ENCODE measurements at places on chromosomes 1 and 21. TPM values are rescaled to one million over a fixed set of nuclear protein-coding genes. Genes with fewer than 3 reads are reported as not detected.
A peak's percentile ranks its signal among the peaks of the same experiment; 100 is the strongest.

GRCh38 chr1:226370144-226370923 is 37.6 kb downstream of the PARP1 start:
- no peaks in the 10 kb centered on the region for H3K27me3 ChIP-seq
- peaks cover 18% of the 10 kb centered on the region for H3K36me3 ChIP-seq
- no peak overlapping the region for H3K4me3 ChIP-seq
- no peaks in the 10 kb centered on the region for H3K4me1 ChIP-seq

DNA sequence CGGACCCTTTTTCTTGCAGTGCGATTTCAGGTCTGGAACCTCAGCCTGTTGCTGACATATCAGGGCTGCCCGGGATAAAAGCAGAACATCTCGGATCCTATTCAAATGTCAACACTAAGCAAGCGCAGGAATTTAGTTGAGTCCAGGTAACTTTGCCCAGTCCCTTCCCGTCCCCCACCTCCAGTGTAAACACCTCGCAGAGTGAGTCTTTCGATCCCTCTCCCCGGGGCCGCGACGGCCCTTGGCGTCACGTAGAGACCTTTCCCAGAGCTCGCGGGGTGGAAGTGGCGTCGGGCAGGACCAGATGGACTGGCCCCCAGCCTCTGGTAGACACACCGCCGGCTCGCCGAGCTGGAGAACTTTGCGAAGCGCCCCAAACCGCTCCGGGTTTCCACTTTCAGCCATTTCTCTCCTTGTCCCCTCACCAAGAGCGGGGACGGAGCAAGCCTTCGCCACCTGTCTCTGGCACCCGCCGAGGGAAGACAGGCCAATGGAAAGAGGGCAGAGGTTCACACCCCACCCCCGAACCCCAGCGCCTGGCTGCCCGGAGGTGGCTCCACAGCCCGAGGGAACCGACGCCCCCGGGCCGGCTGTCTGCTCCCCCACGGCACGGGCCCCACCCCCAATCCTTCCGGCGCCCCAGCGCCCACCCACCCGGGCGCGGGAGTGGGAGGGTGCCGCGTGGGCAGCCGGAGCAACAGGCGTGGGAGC is 570 bp downstream of the KCND3 start:
- peak overlapping the region; percentile 74 for H3K27ac ChIP-seq
- no peaks in the 10 kb centered on the region for H3K36me3 ChIP-seq
- peak; percentile 28 for DNase-seq
- no peaks in the 10 kb centered on the region for H3K27me3 ChIP-seq
- peaks cover 10% of the 10 kb centered on the region for H3K4me1 ChIP-seq
- H3K4me3 ChIP-seq: peak overlapping the region; percentile 70

- peak overlapping the region; percentile 95 for H3K27ac ChIP-seq
- no peaks in the 10 kb centered on the region for H3K27me3 ChIP-seq
- DNase-seq: peak; percentile 95
- peaks cover 64% of the 10 kb centered on the region for H3K4me1 ChIP-seq
- no peaks in the 10 kb centered on the region for H3K36me3 ChIP-seq
Observed at GRCh38 chr1:10635085-10635896, 160.5 kb downstream of the PEX14 start.

DNA sequence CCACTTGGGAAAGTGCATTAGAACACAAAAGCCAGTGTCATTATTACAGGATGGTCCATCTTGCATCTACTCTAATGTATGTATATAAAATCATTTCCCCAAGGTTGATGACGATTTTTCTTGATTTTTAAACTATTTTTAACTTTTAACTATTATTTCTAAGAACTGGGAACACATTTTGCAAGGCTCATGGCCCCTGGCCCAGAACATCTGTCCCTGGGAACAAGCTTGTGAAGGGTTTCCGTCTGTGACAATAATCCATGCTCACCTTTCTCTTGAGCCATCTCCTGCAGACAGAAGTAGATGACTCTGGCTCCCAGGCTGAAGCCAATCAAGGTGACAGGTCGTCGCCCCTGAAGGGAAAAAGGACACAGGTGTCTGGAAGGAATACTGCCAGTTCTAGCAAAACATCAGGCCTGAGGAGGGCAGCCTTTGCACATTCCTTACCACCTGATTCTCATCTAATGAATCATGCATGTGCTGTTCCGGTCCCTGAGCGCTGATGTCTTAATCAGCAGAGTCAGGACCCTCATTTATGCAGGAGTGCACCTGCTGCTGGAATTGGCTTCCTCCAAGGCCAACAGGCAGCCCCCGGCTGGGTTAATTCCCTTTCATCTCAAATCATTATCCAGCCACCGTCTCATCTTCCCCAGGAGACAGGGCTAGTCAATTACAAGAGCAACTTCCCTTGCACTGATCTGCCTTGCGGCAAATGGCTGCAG is 62.5 kb downstream of the TMCO4 start:
- H3K36me3 ChIP-seq: no peaks in the 10 kb centered on the region
- H3K4me3 ChIP-seq: no peak overlapping the region
- no peaks in the 10 kb centered on the region for H3K4me1 ChIP-seq

DNA sequence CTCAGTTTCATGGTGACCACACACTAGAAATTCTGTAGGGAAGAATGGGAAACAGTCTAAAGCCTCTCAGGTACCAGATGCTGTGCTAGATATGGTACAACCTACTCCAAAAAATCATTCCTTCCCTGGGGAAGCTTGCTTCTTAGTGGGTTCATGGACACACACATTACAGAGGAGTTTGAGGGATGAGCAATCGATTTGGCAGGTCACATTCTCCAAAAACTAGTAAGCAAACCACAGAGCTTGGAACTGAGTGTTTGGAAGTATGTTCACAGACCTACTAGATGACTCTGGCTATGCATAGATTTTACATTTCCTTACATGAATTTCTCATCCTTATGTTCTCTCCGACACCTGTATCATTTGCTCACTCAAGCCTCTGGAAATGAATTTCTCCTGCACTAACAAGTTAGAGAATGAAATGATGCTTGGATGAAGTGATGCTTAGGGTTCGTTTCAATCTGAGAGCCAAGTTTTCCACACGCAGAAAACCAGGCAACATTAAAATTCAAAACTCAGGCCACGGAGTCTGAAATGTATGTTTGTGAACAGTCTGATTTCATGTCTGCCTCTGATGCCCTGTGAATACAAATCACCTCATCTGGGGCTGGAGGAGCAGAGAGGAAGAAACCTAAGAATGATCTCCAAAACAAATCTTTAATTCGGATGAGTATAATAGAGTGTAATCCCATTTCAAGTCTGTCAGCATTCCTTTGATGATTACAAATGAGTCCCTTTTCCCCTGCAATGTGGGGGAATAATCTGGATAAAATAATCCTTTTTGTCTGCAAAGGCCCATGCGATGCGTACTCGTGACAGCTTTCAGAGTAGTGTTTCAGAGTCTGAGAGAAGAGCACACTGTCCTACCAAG is 11.0 kb downstream of the EVA1C start:
- no peak overlapping the region for H3K4me3 ChIP-seq
- H3K36me3 ChIP-seq: no peaks in the 10 kb centered on the region
- H3K27ac ChIP-seq: peak overlapping the region; percentile 58
- no peaks in the 10 kb centered on the region for H3K4me1 ChIP-seq

DNA sequence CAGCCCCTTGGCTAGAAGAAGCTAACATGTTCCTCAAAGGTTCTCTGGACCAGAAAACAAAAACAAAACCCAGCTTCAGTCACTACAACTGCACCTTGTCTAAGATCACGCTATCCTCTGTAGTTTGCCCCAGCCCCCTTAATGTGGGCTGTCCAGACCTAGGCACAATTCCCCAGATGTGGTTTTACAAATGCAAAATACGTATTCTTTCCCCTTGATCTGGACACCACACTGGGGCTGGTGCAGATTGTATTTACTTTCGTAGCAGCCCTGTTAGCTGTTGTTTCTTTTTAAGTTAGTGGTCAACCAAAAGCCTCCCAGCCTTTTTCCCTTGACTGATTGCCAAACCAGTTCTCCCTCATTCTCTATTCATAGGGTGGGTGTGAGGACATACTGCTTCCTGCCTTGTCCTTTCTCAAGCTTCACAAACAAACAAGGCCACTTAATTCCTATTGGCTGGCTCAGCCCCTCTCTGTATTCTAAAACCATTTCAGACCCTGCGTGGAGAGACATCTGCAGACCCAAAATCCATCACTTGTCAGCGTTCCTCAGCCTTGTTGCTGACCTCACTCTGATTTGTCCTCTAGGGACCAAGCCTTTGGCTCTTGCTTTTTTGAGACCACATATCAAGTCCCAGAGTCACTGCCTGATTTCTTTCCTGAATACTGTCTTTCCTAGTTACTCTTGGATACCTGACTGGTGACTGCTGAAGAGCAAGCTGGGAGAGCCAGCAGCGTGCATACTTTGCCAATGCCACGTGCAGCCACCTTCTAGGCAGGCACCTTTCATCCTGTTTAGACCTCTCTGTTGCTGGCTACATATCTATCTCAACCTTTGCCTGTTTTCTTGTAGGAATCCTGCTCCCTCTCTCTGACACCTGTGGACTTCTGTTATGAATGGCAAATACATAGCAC is 96.4 kb upstream of the RAB3GAP2 start:
- no peak overlapping the region for H3K4me3 ChIP-seq
- no peaks in the 10 kb centered on the region for H3K4me1 ChIP-seq
- no peaks in the 10 kb centered on the region for H3K27me3 ChIP-seq
- no peak for DNase-seq

GRCh38 chr1:185645162-185645640 is 89.0 kb upstream of the HMCN1 start:
- no peaks in the 10 kb centered on the region for H3K36me3 ChIP-seq
- DNase-seq: no peak
- H3K27ac ChIP-seq: no peak overlapping the region
- no peaks in the 10 kb centered on the region for H3K27me3 ChIP-seq
- H3K4me1 ChIP-seq: no peaks in the 10 kb centered on the region
- H3K4me3 ChIP-seq: no peak overlapping the region

The TRIM58 gene
- 9.6 TPM for total RNA-seq

The PAQR6 gene
- total RNA-seq: 8.6 TPM

The ZNF436 gene
- 25.3 TPM for total RNA-seq

GRCh38 chr21:25501996-25502665 is 105.2 kb downstream of the MRPL39 start:
- no peak overlapping the region for H3K4me3 ChIP-seq
- H3K36me3 ChIP-seq: no peaks in the 10 kb centered on the region
- no peak for DNase-seq
- H3K27ac ChIP-seq: no peak overlapping the region
- no peaks in the 10 kb centered on the region for H3K27me3 ChIP-seq

DNA sequence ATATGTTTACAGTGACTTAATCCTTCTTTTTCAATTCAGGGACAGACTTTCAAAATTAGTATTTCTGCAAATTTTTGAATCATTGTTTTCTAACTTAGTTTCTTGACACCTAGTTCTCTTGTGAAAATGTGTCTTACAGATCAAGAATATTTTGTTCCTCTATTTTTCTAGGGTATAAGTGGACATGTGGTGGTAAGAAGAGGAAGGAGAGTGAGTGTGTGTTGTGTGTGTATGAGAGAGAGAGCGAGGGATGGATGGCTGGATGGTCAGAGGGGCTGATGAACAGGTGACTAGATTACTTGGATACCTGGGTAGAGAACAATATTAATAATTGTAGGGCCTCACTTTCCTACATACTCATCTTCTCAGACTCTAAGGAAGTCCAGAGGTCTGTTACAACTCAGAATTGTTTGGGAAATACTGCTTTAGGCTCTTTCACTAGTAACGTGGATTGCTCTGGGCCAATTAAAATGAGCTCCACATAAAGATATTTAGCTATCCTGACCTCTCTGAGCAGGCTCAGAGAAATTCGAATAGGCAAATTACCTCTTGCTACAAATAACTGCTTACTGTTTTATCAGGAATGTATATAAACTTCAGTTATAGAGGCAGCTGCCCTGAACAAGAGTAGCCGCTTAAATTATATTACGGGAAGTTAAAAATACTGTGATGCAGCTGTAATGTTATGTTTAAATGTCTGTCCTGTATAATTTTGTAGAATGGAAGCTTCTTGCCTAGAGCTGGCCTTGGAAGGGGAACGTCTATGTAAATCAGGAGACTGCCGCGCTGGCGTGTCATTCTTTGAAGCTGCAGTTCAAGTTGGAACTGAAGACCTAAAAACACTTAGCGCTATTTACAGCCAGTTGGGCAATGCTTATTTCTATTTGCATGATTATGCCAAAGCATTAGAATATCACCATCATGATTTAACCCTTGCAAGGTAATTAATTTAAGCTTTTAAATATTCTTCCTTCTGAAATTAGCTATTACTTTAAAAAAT is 19.7 kb downstream of the GPSM2 start:
- H3K27me3 ChIP-seq: no peaks in the 10 kb centered on the region
- no peak overlapping the region for H3K27ac ChIP-seq
- no peak for DNase-seq
- H3K4me1 ChIP-seq: no peaks in the 10 kb centered on the region
- H3K4me3 ChIP-seq: no peak overlapping the region
- no peaks in the 10 kb centered on the region for H3K36me3 ChIP-seq

The IFNLR1 gene
- 9.2 TPM for total RNA-seq
